Stimulated activated CD4-positive, alpha-beta T cell treated with anti-CD3 and anti-CD28 coated beads, Interleukin-1b, Interleukin-23, amount 100 ng/mL, for 1 hour (primary cell): ENCODE measurements at places on chromosomes 2 and 18.

- no peak for DNase-seq
Measured at GRCh38 chr2:175154661-175155082, 13.3 kb downstream of the ATF2 start.

- DNase-seq = no peak
Measured at GRCh38 chr2:85706599-85707296, 12.6 kb downstream of the GNLY start.

DNA sequence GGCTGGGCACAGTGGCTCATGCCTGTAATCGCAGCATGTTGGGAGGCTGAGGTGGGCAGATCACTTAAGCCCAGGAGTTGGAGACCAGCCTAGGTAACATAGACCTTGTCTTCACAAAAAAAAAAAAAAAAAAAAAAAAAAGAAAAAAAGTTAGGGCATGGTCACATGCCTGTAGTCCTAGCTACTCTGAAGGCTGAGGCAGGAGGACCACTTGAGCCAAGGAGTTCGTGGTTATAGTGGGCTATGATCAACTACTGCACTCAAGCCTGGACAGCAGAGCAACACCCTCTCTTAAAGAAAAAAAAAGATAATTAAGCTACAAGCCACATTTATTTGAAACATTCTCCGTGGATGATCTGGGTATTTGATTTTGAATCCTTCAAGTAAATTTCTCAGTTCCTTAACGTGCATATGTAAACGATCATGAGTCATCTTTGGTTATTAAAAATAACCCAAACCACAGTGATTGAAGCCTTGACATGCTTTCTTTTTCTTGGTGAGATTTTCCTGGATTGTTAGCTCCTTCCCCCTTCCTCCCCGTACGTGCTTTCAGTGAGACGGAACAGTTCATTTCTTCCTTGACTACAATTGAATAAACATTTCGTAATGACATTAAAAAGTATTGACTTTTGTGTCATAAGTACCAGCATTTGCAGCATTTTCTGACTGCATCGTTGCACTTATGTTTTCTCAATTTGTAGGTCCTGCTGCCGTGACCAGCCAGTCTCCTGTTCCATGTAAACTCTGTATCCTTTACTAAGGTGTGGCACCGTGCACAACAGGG lies 20.3 kb downstream of the RMC1 start:
- DNase-seq = no peak

DNA sequence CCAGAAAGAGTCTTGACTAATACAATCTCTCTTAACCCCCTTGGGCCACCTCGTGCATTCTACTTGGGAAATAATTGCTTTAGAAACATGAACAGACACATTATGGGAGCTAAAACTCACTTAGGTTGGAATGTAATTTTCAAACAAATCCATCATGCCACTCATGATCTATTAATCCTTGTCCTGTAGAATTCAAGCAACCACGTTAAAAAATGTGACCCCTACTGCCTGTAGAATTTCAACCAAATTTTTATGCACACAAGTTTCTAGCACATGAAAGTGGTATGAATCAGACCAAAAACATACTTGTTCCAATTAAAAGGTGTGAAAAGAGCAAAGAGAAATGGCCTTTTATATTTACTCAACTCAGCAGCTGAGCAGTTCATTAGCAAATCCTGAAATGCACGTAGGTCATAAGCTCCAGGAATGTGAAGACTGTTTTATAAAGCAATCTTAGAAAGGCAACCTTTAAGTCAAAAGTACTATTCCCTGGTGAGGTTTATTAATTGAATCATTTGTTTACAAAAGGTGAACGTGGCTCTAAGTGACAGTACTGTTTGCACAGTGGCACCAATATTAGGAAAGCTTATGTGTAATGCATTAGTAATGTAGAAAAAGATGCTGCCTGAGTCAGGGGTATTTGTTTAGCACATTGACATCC lies 459.4 kb upstream of the UBE2E3 start:
- DNase-seq = no peak
